ENCODE measurements at places on chromosomes 13 and 19.

GRCh38 chr13:110734561-110734960 is 21.1 kb downstream of the ING1 start:
- no peak for DNase-seq

- no peak for DNase-seq
Measured at GRCh38 chr13:93147946-93148345, 78.7 kb upstream of the GPC6 start.

DNA sequence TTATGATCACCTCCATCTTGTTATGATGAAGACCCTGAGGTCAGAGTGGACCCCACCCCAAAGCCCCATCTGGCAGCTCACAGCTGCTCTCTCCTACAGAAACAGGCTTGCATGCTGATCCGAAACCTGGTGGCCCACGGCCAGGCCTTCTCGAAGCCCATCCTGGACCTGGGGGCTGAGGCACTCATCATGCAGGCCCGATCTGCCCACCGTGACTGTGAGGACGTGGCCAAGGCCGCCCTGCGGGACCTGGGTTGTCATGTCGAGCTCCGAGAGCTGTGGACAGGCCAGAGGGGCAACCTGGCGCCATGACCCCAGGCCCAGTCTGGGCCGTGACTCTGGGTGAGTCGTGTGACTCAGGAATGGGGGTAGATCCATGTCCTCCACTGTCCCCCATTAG is 6.5 kb upstream of the SLC25A42 start:
- no peak for DNase-seq

- DNase-seq, result no peak
Measured at GRCh38 chr19:21328406-21328805, 804 bp downstream of the ZNF708 start.

DNA sequence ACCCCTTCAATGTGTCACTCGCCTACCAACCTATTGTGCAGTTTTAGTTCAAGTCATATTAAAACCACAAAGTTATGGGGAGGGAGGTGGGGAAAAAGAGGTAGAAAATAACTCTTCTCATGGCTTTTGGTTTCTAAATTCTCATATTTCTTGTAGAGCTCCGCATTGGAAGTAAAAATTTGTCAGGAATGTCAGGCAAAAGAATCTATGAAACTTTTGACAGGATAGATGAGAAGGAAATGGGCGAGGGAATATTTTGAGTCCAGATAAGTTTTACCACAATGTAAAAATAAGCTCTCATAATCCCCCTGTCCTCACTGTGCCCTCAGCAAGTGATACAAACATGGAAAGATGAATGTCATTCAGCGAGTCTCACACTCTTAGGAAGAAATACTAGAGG is 270.4 kb downstream of the DLEU7 start:
- no peak for DNase-seq

GRCh38 chr19:18501832-18502231 is 20.0 kb downstream of the ELL start:
- no peak for DNase-seq

DNA sequence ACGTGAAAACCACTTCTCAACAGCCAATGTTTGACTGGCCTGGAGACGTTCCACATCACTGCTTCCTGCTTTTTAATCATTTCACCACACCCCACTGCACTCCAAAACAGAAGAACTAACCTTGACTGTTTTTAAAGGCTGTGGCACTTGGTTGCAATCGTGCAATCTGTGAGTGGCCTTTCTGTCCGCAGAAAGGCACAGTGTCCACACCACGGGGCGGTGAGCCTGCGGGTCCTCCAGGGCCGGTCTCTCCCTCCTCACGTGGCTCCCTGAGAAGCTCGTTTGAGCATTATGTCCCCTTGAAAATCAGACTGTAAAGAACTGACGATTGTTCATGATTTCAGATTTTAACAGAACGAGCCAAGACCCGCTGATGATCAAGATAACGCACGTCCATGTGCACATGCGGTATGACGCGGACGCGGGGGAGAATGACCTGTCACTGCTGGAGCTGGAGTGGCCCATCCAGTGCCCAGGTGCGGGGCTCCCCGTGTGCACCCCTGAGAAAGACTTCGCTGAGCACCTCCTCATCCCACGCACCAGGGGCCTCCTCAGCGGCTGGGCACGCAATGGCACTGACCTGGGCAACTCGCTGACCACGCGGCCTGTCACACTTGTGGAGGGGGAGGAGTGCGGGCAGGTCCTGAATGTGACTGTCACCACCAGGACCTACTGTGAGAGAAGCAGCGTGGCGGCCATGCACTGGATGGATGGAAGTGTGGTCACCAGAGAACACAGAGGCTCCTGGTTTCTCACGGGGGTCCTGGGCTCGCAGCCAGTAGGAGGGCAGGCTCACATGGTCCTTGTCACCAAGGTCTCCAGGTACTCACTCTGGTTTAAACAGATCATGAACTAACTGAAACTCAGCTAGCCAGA is 13.0 kb downstream of the PROZ start:
- peak; percentile 32 for DNase-seq

DNA sequence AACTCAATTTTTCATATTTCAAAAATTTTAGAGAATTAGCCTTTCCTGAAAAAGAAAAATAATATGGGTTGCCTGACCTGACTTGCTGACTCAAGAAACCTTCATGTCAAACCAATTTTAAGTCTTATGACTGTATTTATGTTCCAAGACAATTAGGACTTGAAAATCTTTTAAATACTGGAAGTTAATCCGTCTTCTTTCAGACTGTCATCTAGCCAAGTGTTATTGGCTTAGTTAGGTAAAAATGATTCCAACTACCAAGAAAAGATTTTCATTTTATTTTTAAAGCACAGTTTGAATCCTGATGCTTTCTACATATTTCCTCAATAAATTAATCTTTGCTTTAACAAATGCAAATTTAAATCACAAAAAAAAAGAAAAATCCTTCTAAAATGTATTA is 337.6 kb downstream of the SLITRK6 start:
- DNase-seq, result no peak

DNA sequence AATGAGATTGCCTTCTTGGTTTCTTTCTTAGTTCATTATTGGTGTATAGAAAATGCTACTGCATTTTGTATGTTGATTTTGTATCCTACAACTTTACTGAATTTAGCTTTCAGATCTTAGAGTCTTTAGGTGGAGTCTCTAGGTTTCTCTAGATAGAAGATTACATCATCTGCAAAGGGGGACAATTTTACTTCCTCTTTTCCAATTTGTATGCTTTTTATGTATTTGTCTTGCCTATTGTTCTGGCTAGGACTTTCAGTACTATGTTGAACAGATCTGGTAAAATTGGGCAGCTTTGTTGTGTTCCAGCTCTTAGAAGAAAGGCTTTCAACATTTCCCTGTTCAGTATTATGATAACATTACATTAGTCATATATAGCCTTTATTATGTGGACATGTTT is 101.0 kb upstream of the SPRY2 start:
- DNase-seq, result no peak

GRCh38 chr19:22332924-22333323 is 46.7 kb downstream of the ZNF729 start:
- no peak for DNase-seq

- DNase-seq, result no peak
Measured at GRCh38 chr13:27012482-27013197, 159.0 kb downstream of the USP12 start.

DNA sequence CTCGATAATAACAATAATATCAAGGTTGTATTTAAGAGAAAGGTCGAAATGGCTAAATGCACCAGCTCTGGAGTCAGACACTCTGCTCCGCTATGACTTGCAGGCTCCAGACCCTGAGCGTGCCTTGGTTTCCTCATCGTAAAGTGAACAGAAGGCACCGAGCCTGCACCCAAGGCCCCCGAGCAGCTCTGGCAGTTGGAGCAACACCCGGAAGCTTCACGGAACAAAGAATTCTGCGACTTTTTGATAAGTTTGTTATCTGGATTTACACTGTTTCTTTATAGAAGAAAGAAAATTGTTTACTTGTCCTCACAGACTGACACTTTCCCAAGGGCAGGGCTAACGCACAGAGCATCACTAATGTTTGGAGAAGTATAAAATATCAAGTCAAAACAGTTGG is 4.4 kb downstream of the GRTP1 start:
- DNase-seq, result no peak

DNA sequence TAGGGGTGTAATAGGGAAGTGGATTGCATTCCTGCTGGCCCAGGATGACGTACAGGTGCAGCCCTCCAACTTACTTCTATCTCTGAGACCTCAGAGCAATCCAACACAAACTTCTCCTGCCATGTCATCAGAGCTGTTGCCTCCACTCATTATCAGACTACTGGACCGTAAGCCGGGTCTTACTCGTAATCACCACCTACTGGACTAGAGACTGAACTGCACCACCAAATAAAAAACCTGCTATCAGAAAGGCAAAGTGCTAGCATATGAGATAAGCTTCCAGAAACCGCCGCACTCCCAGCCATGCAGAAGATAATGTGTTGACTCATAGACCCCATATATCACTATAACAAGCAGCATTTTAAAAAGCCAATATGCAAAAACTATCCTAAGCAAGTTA is 102.0 kb downstream of the SLITRK1 start:
- no peak for DNase-seq

- peak; percentile 98 for DNase-seq
Measured at GRCh38 chr19:3324405-3324856, 42.0 kb upstream of the NFIC start.

- peak; percentile 90 for DNase-seq
Measured at GRCh38 chr19:10836479-10837330, 693 bp upstream of the TMED1 start.

DNA sequence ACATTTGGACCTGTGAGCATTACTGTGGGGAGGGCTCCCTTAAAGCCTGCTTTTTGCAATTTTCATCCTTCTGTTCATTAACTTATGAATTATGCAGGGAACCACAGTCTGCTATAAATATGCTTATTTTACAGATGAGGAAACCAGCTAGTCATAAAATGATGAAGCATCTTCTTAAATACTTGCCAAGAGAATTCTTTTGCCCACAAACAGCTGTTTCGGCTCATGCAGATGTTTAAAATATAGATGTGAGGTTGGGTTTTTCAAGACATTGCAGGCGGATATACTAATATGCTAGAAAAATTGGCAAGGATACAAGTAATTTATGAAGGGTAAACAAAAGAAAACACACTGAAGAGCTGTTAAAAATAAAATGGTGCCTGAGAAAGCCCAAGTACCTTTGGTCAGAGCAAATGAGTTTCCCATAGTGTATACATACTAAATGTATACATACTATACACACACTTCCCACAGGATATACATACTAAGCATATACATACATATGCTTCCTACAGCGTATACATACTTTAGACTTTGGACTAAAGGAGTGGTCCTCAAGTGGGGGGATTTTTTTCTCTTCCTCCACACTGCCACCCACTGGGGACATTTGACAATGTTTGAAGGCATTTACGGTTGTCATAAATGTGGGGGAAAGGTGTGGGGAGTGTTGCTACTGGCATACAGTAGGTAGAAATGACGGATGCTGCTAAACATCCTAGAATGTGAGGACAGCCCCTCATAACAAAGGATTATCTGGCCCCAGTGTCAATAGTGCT is 164.9 kb upstream of the CSNK1A1L start:
- DNase-seq, result no peak

GRCh38 chr13:20378721-20379120 is 146.6 kb upstream of the GJB6 start:
- DNase-seq, result no peak
